Activated CD4-positive, alpha-beta T cell treated with anti-CD3 and anti-CD28 coated beads for 1 hour (primary cell): ENCODE measurements at places on chromosomes 13 and 19.

DNA sequence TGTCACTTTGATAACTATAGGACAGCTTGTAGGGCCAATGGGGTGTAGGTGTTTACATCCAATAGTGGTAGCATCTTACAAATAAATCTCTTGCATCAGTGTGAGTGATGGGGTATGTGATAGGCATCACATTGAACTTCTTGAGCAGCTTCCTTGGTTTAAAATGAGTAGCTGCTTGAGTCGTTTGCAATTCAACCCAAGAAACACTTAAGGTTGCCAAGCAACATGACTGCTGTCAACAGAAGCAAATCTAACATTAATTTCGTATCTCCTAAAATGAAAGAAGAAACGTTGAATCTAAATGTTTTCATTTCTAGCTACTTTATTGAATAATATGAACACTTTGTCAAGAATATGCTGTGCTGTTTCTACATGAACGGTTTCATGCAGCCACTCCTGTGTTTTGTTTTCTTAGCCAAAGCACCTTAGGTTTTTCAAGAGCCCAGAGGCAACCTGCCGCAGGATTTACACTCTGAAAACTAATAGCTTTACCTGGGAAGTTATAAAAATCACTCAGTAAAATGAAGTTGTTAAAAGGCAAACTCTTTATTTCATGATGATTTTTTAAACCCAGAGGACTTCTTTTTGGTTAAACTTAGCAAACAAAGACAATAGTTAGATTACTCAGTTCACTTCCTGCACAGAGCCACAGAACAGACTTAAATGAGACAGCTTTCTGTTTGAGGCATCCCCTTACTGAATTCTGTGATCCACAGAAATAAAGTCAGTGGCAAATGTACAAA lies 305.2 kb downstream of the MTUS2 start:
- no peak for DNase-seq

- no peak for DNase-seq
These were observed 207.0 kb downstream of the SHISA2 start for GRCh38 chr13:25844559-25845434.

GRCh38 chr19:54199401-54199800 lies 1.3 kb upstream of the RPS9 start:
- DNase-seq: no peak

DNA sequence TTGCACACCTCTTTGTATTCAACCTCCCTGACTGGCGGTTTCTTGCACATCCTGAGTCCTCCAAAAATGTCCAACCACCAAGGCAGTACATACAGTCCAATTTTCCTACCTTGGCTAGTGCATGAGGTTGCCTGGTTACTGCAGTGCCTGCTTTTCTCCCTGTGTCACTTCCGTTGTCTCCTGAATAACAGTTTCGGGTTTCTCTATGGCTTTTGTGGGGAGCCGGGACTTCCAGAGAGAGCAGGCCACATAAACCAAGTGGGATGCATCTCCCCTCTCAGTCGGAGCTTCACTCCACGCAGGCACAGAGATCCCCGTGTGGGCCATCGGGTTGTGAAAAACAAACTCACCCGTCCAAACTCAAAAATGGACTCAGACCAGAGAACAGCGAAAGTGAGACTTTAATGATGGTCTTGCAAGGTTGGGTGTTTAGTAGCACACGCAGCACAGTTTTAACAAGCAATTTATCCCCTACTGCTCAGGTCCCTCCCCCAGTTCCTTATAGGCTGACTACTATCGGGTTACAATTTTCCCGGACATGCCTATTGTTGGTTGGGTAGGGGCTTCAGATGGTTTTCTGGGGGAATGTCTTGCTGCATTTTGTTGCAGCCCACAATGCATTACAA lies 173.1 kb downstream of the POU4F1 start:
- DNase-seq: no peak

DNA sequence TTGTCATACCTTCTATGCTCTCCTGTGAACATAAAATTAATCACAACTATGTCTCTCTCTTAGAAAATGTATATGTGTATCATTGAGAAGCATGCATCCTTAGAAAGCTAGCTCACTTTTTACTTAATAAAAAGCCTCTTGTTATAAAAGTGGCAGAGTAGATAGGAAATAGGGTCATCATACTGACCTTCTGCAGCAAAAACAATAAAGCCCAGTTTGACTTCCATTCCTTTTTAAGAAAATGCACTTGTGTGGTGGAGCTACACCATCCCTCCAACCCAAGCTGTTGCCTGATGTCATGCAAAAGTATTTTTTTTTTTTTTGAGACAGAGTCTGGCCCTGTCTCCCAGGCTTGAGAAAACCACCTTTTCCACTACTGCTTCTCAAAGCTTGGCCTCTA lies 393.3 kb downstream of the LIG4 start:
- no peak for DNase-seq

DNA sequence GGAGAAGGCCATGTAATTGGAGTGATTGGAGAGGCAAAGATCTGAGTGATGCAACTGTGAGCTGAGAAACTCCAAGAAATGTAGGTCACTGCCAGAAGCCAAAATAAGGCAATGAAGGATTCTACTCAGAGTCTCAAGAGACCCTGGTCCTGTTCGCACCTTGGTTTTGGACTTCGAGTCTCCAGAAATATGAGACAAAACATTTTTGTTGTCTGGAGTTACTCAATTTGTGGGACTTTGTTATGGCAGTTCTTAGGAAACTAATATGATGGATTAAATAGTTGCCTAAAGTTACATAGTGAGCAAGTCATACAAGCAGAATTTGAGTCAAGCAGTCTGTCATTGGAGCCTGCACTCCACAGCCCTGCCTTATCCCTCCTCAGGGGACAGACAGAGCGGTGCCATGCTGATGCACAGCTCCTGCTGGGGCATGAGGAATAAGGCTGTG lies 104.2 kb downstream of the ITGBL1 start:
- no peak for DNase-seq

DNA sequence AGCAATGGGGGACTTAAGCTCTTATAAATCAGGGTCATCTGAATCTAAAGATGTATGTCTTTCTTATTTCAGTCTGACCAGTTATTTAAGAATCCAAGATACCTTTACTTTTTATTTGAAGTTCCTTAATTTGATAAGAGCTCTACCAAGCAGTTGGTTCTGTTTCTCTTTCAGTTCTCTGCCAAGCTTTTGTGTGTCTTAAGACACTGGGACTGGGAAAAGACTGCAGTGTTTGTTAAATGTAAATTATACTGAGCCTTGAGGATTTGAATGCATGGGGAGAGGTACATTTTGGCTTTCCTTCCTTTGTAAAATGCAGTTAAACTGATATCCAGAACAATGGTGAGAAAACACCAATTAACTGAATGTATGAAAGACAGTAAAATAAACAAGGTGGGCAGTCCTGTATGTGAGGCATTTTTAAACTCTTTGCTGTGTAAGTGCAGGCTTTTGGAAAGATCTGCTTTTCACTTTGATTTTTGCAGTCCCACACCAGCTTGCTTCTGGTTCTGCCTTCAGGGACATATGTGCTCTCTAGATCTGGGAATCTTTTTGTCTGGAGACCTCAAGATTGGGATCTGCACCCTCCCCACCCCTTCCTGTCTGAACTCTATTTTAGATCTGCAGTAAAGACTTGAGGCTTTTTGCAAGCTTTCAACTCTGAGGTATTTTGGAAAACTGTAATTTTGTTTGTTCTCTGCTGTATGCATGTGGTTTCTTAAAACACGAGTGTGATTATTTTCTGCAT lies 77.6 kb downstream of the LRCH1 start:
- DNase-seq: no peak

- DNase-seq: no peak
These were observed 521.5 kb downstream of the SLITRK6 start for GRCh38 chr13:85277748-85278147.

DNA sequence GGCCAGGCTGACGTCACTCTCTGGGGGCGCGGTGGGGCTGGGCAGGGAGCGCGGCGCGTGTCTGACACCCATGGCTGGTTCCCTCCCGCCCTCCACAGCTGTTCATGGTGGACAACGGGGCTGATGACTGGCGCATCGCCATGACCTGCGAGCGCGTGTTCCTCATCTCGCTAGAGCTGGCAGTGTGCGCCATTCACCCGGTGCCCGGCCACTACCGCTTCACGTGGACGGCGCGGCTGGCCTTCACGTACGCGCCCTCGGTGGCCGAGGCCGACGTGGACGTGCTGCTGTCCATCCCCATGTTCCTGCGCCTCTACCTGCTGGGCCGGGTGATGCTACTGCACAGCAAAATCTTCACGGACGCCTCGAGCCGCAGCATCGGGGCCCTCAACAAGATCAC lies 14.7 kb downstream of the KCNN1 start:
- DNase-seq: no peak

DNA sequence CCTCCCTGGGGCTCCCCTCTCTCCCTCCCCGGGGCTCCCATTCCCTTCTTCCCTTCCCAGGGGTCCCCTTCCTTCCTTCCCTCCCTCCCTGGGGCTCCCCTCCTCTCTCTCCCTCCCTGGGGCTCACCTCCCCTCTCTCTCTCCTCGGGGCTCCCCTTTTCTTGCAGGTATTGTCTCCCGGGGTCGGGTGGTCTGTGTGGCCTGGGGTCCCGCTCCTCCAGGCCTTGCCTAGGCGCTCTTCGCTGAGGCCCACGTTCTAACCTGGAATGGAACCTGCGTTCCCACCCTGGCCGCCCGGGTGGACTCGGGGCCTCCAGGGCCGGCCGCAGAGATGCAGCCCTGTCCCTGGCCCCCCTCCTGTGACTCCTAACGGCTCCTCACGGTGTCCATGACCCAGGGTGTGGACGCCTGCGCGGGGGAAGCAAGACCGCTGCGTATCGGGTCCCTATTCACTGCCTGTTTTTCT lies 940 bp upstream of the DCUN1D2 start:
- no peak for DNase-seq

DNA sequence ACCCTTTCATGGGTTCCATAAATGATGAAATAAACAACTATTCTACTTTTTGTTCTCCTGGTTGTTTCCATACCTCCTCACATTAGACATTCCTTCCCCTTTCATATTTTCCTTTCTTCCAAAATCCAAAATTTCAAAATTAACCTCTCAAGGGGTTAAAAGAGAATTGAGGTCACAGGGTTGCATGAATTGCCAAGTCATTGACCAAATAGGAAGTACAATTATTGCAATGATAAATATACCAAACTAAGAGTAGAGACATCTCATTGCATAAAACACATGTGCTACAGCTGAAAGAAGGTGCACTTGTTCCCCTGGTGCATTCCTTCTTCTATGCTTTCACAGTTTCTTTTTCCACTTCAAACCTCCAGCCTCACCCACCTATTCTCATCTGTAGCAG lies 136.1 kb downstream of the KCTD12 start:
- DNase-seq: no peak

GRCh38 chr19:2215281-2215751 lies 20.8 kb downstream of the PLEKHJ1 start:
- DNase-seq: peak; percentile 33

DNA sequence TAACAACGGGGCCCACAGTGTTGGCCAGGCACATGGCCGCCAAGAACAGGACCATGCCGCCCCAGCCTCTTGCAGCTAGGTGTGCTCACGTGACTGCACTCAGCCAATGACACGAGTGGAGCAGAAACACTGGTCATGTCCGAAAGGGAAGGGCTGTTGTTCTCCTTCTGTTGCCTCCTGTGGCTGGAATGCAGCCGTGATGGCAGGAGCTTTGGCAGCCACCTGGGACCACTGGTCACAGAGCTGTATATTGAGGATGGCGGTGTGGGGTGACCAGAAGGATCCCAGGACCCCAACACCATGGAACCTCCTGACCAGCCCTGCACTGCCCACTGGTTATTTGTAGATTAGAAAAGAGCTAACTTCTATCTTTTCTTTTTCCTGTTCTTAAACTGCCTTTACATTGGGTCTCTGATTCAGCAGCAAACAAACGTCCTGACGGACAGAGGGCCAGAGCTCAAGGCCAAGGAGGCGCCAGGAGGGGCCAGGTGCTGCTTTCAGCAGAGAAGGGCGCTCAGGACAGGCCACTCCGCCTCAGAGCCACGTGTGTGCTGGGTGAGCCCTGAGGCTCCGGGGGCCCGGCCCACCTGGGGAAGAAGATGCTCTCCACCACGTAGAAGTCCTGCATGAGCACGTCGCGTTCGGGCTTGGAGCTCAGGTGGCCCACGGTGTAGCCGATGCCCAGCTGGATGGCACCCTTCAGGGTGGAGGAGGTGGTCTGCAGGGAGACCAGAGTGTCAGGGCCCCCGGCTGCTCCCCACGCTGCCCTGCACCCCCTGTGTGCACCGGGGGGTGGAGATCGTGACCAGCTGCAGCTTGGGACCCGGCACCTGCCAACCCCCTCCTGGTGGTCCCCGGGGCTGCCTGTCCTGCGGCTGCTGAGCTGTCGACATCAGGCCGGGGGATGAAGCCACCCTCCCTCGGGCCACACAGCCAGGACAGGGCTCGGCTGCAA lies 35.0 kb upstream of the CACTIN start:
- no peak for DNase-seq

GRCh38 chr13:58542530-58542929 lies 911.0 kb downstream of the PCDH17 start:
- no peak for DNase-seq

DNA sequence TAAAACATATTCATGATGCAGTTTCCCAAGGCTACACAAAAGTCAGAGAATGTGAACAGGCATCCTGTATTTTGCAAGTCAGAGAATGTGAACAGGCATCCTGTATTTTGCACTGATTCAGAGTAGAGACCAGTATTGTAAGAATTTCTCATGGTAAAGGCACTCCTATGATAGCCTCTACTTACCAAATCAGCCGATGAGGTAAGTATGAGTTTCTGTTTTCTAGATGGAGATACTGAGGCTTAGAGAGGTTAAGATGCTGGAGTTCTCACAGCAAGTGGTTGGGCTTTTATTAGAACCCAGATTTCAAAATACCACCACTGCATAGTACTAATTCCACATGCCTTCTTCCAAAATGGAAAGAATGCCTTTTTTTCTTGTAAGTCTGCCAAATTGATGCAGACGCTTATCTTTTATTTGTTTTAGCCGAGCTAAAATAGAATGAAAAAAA lies 12.3 kb downstream of the TPT1 start:
- no peak for DNase-seq

- DNase-seq: no peak
These were observed 11.2 kb downstream of the CEBPA start for GRCh38 chr19:33290956-33291622.

DNA sequence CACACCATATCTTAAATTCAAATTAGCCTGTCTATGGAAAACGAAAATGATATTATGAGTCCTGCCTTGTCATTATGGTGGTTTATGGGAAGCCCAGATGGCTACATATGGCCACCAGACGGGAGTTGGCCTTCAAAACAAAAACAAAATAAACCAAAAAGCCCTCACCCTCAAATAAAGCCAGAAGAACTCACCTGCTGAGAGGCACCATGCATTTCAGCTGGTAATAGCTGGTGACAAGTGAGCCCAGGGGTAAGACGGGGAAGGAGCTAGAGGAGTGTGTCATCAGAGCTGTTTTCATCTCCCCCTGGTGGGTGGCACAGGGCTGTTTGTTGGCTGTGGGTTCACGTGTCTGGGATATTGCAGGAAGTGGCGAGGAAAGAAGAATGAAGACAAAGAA lies 152.9 kb downstream of the EFNB2 start:
- no peak for DNase-seq

- no peak for DNase-seq
These were observed 6.1 kb downstream of the SH2D3A start for GRCh38 chr19:6761053-6761676.

GRCh38 chr13:113806526-113806925 lies 47.5 kb downstream of the TMEM255B start:
- DNase-seq: no peak
